Caco-2 (cell line): ENCODE measurements at places on chromosomes 4 and X.

GRCh38 chr4:114577386-114577785, 21.2 kb upstream of the UGT8 start:
- DNase-seq, result no peak

- no peak for DNase-seq
These were observed 62.4 kb upstream of the BMPR1B start for GRCh38 chr4:94695384-94695783.

- DNase-seq, result peak; percentile 51
These were observed 57.7 kb upstream of the C4orf54 start for GRCh38 chr4:99715286-99715685.

DNA sequence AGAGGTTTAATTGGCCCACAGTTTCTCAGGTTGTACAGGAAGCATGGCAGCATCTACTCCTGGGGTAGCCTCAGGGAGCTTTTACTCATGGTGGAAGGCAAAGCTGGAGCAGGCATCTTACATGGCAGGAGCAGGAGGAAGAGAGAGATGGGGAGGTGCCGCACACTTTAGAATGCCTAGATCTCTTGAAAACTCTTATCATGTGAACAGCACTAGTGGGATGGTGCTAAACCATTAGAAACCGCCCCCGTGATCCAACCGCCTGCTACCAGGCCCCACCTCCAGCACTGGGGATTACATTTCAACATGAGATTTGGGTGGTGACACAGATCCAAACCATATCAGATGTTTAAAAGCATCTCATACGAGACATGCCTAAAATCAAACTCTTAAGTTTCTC, 41.6 kb upstream of the SCOC start:
- no peak for DNase-seq

DNA sequence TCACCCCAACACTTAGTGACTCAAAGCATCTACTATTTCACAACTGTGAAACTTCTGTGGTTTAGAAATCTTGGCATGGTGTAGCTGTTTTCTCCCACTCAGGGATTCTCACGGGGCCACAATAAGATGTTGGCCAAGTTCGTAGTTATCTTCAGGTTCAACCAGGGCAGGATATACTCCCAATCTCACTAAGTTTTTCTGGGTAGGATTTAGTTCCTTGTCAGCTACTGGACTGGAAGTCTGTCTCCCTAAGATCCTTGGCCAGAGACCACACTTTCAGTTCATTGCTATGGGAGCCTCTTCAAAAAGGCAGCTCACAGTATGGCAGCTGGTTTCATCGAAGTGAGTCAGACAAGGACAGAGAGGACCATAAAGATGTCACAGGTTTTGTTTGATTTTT, 111.7 kb upstream of the PDHA2 start:
- DNase-seq, result no peak

DNA sequence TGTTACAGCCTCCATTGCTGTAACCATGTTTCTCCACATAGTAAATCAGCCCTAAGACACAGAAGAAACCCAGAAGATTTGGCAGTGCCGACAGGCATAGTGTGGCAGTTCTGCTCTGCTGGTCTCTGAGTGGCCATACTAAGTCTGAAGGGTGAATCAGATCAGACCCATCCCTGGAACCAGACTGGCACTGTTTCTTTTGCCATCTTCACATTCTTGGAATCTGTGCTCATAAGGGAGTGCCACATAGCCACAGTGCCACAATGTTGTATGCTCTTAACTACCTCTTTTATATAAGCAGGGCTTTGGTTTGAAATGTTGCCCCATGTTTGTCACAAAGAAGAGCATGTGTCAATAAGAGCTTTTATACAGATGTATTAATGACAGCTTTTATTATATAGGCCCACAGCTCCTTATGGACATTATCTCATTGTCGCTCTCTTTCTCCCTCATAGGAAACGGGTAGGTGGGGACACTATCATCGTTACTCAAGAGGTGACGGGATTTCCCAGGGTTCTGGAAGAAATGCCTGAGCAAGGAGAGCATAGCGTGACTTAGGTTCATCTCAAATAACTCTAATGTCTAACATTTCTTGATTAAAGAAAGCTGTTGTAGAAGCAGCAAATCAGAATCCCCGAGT, 128.2 kb downstream of the CBR4 start:
- DNase-seq, result no peak

DNA sequence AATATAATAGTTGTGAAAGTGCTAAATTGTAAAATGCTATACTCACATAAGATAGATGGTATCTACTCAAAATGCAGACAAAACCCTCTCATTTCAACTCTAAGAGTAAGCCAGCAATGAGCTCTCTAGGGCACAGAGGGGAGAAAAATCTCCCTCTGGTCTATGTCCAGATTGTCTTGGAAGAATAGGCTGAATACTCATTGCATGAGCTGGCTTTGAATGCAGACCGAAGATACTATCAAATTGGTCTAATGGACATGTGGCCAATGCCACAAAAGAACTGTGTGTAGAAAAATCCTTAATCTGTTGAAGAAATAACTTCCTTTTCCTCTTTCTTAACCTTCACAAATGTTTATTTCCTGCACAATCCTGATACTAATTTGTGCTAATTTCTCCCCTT, 3.5 kb downstream of the ZXDA start:
- no peak for DNase-seq

- no peak for DNase-seq
These were observed 95.1 kb downstream of the NHS start for GRCh38 chrX:17470136-17470535.

GRCh38 chrX:38620623-38621022, 59.3 kb downstream of the TSPAN7 start:
- DNase-seq, result no peak

DNA sequence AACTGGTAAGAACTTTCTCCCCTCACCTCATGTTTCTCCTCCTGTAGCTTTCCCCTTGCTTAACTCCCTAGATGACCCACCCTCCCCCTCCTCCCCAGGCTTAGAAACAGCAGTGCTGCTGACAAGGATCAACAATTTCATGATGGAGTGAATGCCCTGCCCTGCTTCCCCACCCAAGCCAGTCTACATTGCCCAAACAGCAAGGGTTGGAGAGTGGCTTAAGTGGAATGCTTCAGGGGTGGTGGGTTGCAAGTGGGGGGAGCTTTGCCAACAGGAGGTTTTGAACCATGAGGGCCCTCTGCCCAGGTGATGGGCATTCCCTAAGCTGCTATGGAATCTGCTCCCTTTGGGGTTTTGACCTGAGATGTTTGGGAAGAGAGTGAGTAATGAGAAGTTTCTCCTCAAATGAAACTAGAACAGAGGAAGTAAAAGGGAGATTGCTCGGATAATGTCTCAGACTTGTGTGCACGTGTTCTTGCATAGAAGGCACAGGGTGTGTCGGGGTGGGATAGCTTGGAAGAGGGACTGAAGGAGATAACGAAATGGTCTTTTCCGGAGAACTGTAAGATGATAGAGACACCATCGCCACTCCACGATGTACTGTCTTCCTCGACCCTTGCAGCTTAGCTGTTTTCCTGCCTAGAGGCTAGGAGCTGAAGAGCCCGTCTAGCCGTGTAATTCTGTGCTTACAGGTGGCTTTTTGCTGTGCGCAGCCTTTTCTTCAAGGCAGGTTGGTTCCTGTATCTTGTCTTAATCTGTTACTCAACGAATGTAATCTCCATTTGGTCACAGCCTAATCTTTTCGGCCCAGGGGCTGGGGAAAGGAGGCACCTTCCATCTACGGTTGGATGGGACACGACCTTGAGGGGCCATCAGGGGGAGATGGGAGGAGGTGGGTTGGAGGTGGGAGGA, 10.1 kb downstream of the GDPD2 start:
- no peak for DNase-seq

GRCh38 chrX:131058136-131058868, at the start of gene ARHGAP36:
TSS of gene ARHGAP36 (plus strand) at chrX:131058346. CDS start at chrX:131081666, 23,320 bp downstream.
- no peak for DNase-seq

DNA sequence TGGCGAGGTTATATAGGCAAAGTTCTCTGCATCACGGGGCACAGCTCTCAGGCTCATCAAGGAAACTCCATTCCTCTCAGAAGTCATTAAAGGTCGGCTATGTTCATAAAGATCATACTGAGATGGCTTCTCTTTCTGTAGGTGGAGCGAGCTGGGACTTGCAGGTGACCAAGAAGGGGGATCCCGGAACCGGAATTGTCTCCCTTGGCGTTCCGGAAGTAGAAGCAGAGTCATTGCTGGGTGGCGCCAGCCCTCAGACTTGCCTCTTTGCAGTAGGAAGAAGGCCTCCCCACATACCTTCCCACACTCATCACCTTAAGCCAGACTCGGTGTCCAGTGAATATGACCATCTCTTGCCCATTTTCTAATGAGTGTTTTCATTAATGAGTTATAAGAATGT, 17.9 kb upstream of the HPGD start:
- DNase-seq, result no peak

DNA sequence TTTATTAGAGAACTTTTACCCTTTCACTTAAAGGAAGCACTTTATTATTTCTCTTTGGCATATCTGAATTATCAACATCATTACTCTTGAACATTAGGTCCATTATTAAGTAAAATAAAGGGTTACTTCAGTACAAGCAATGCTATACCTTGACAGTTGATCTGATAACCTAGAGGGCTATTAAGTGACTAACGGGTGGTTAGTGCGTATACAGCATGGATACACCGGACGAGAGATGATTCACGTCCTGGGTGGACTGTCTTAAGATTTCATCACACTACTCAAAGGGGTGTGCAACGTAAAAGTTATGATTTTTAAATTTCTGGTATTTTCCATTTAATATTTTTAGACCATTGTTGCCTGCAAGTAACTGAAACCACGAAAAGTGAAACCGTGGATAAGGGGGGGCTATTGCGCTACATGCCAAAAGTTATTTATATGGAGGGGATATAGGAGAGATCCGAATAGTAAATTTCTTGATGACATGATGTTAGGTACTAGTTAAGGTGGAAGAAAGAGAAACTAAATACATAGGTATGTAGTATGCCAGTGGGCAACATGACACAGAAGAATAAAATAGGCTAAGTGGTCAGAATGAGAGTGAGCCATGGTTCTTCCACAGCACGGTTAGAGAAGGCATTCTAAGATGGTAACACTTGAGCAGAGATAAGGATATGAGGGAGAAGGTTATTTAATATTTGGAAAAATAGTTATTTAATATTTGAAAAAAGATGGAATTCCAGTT, 230.8 kb upstream of the ANKRD50 start:
- no peak for DNase-seq

DNA sequence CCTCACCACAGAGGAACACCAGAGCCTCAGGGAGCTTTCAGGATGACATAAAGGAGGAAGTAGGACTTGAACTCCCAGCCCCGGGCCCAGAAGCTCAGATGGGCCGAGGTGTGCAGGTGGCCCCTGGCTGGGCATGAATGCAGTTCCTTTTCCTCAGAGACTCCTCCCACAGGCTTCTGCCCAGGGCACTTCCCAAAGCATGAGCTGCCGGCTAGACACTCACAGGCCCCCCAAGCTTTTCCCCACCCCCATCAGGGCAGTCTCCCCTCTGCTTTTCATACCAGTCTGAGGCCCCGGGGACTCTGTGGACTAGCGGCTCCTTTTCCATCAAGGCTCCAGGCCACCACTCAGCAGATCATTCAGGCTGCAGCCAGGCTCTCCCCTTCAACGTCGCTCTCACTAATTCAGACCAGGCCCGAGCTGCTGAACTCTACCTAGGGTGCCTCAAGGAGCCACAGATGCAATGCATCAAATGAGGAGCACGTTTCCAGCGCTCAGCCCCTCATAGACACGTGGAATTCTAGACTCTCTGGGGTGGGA, 36.9 kb downstream of the HMX1 start:
- DNase-seq, result peak; percentile 14

DNA sequence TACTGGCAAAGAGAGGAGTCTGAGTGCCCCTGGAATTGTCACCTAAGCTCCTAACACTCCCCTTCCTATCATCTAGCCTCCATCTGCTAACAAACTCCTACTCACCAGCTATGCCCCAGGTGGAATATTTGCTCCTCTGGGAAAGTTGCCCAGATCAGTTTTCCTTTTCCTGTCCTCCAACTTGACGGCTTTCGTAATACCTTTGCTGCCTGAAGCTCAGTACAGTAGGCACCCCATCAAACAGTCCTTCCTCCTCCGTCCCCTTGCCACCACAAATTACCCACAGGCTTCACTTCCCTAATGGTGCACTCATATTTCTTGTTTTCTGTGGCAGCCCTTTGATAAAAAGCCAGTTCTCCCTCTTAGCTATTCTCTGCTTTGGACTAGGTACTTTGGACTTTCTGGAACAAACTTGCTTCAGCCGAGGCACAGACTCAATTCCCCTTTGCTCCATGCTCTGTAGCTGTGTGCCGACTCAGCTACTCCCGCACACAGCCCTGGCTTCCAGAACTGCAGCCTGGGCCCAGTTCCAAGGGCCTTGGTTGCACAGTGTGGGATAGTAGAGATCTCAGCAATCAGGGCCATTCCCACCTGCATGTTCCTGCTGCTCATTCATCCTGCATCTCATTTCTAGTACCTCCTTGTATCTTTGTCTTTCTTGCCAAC, 605.1 kb downstream of the BCOR start:
- no peak for DNase-seq

- DNase-seq, result no peak
These were observed 1137.6 kb downstream of the C4orf33 start for GRCh38 chr4:130233377-130234047.

DNA sequence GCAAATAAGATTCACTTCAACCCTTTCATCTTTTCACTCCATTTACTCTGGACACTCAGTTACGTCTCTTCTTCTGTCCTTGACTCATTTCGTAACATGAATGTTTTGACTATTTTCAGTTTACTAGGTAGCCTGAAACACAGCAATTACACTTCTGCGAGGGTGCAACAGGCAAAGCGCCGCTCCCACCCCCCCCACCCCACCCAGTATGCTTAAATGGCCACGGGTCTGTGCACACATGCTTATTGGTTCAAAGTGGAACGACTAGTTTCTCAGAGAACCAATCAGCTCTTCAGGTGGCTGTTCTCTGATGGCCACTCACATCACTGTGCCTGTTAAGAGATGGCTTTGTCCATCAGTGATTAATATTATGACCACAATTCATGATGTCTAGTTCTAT, 3.5 kb downstream of the BEND4 start:
- DNase-seq, result no peak

DNA sequence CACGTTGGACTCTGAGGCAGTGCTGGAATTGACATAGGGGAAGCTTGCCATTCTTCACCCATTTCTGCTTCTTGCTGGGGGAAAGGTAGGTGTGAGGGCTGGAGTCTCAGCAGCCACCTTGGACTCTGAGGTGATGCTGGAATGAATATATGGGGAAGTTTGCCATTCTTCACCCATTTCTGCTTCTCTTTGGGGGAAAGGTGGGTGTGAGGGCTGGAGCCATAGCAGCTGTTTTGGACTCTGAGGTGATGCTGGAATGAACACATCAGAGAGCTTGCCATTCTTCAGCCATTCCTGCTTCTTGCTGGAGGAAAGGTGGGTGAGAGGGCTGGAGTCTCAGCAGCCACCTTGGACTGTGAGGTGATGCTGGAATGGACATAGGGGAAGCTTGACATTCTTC, 115.1 kb downstream of the CRLF2 start:
- DNase-seq, result no peak

DNA sequence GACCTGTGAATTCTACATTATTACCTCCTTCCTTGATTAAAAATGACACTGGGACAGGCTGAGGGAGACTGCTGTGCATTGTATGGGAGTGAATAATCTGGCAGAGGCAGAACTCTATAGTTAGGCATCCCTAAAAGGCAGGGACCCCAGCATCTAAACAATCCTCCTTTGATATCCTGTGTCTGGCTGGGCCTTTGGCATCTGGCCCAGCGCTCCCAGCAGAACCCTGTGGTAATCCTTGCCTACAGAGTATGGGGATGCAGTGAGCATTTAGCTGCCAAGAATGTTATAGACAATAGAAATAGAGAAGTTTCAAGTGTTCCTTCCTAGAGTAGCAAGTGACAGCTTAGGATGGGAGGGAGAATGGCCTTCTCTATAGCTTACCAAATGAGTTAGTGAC, 38.5 kb downstream of the ZCCHC12 start:
- DNase-seq, result no peak

- peak; percentile 71 for DNase-seq
These were observed 1.2 kb upstream of the MORF4L2 start for GRCh38 chrX:103687696-103688201.

- DNase-seq, result no peak
These were observed 198.3 kb upstream of the FAT4 start for GRCh38 chr4:125116431-125116830.
